ACHN (cell line): ENCODE measurements at places on chromosomes 3 and 15.

GRCh38 chr15:29470311-29470710, 200.7 kb upstream of the NSMCE3 start:
- DNase-seq = no peak

- no peak for DNase-seq
Measured at GRCh38 chr3:50665081-50665840, 9.5 kb upstream of the DOCK3 start.

- DNase-seq = peak; percentile 87
Measured at GRCh38 chr3:158167737-158168557, 58.1 kb downstream of the RSRC1 start.

- DNase-seq = no peak
Measured at GRCh38 chr3:194250098-194251002, 100.8 kb downstream of the CPN2 start.

GRCh38 chr15:31327669-31328427, 1.2 kb downstream of the KLF13 start:
- peak; percentile 57 for DNase-seq

DNA sequence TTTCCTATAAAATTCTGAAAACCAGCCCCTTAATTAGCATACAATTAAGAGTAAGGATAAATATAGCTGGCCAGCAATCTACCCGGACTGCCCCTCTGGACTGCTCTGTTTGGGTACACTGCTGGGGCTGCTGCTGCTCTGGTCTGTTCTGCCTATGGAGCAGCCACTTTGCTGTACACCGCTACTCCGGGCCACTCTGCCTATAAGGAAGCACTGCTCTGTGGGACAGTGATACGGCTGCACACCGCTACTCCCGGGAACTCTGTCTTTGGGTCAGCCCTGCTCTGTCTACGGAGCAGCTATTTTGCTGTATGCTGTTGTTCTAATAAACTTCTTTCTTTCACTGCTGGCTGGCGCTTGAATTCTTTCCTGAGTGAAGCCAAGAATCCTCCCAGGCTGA, 316.5 kb upstream of the PLSCR5 start:
- no peak for DNase-seq

- no peak for DNase-seq
Measured at GRCh38 chr3:178699364-178699763, 163.1 kb downstream of the KCNMB2 start.

- DNase-seq = peak; percentile 83
Measured at GRCh38 chr3:65888980-65889706, 149.6 kb downstream of the MAGI1 start.

- DNase-seq = peak; percentile 77
Measured at GRCh38 chr3:100710261-100710968, 1.1 kb downstream of the TFG start.

DNA sequence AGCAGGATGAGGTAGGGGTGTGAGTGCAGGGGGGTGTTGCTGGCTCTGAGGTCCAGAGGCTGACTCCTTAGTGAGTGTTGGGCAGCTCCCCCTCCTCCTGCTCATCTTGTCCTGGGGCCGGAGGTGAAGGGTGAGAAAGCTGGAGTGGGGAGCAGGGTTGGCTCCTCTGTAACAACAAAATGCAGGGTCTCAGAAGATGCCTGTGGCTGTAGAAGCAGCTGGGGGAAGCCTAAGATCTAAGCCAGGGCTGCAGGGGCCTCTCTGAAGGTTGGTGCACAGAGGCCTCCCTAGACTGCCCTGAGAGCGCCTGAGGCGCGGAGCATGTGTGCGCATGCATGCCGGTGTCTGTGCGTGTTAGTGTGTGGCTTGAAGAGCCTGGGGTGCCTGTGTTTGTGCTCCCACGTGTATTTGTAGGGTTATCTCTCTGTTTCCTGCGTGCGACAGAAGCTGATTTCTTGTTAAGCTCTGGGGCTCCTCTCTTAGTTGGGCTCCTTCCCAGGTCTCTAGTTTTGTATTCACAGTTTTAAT, 5.3 kb upstream of the HDAC11 start:
- no peak for DNase-seq

DNA sequence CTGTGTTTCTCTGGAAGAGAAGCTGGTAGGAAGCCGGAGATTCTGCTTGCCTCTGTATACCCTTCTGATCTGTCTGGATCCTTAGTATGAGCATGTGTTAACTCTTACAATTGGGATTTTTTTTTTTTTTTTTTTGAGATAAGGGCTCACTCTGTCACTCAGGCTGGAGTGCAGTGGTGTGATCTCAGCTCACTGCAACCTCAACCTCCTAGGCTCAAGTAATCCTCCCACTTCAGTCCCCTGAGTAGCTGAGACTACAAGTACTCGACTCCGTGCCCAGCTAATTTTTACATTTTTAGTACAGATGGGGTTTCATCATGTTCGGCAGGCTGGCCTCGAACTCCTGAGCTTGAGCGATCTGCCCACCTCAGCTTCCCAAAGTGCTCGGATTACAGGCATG, 44.5 kb downstream of the RPN1 start:
- DNase-seq = no peak

- DNase-seq = no peak
Measured at GRCh38 chr3:123447749-123448517, 957 bp downstream of the ADCY5 start.

- no peak for DNase-seq
Measured at GRCh38 chr15:40593165-40593564, 884 bp upstream of the KNL1 start.

GRCh38 chr3:127853681-127854080, 31.4 kb upstream of the MGLL start:
- DNase-seq = no peak

GRCh38 chr15:92104072-92104471, 250.6 kb downstream of the SLCO3A1 start:
- no peak for DNase-seq

DNA sequence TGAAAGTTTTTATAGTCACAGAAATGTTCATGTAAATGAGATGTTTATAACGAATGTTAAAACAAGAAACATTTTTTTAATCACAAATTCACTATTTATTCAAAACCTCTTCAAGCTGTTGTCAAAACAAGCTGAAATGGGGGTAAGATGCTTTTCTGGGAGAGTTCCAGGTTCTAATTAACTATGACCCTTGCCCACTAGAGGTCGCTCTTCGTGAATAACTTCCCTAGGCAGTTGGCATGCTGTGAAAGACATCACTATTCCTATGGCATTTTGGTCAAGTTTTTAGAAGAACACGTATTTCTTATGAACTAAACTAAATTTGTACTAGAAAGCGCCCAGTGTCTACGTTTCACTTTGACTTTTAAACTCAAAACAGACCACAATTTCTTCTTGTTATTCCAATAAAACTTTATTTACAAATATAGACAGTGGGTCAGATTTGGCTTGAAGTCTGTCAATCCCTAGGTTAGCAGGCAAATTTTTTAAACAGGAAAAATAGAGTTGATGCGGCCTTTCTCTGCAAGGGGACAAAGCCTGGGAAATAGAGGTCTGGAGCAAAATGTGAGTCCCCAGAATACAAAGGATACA, 62.8 kb upstream of the CMTM8 start:
- peak; percentile 63 for DNase-seq

- DNase-seq = peak; percentile 42
Measured at GRCh38 chr3:111936191-111936841, 42.5 kb upstream of the ABHD10 start.

GRCh38 chr15:85785887-85786780, 8.6 kb downstream of the KLHL25 start:
- DNase-seq = peak; percentile 24

DNA sequence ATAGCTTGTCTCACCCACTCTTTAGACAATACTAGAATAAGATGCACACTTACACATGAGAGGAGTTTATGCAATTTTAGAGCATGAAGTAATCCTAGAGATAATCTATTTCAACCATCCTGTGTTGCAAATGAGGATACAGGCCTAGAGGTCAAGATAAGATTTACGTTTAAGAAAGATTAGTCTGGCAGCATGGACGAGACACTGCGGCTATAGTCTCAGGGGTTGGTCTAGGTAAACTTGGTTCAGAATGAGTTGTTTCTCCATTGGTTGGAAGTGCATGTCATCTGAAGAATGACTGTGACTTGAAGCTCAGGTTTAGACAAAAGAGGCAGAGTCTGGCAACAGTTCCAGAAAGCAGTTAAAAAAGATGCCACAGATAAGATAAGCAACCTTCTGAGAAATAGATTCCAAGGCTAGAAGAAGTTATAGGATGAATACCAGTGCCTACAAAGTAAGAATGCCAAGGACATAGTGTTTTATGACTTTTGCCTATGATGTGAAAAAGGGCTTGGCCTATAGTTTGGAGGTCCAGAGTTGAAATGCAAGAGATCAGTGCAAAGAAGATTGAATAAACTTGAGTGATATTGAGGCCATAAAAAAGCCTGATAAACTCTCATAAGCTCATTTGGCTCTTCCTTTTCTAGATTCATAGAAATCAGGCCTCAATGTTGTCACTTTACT, 631.0 kb downstream of the SQOR start:
- no peak for DNase-seq

GRCh38 chr3:197027896-197028727, 1.5 kb downstream of the MELTF start:
- no peak for DNase-seq

DNA sequence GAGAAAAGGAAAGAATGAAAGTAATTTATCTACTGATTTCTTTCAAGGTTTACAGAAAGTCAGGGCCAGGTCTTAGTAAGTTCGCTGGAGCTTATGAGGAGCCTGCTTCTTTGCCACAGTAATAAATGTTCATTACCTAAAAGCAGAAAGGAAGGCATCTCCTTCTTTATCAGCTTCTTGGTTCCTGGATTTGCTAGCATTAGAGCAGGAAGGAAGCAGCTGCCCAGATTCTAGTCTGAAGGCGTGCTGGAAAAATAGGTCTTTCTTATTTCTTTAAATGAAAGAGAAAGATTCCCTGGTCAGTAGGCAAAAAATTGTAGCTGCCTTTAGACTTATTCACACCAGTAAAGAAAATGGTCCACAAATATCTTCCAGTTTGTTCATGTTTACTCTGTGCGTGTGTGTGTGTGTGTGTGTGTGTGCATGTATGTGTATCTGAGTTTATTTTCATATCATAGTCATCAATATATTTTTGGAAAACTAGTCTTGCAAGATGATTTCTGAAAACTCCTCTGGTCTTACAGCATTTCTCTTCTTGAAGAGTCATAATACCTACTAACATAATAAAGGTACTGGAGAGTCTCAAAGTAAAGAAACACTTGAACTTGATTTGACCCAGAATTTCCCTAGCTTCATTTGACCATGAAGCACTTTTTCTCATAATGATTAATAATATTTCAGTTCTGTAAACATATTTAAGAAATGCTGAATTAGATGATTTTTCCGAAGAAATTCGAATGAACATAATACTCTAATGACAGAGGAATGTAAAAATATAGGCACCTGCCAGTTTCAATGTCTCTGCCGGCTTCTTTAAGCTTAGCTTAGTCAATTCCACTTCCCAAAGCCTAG, 255.3 kb upstream of the ZPLD1 start:
- DNase-seq = peak; percentile 54

- no peak for DNase-seq
Measured at GRCh38 chr15:57824186-57824585, 117.7 kb downstream of the POLR2M start.

DNA sequence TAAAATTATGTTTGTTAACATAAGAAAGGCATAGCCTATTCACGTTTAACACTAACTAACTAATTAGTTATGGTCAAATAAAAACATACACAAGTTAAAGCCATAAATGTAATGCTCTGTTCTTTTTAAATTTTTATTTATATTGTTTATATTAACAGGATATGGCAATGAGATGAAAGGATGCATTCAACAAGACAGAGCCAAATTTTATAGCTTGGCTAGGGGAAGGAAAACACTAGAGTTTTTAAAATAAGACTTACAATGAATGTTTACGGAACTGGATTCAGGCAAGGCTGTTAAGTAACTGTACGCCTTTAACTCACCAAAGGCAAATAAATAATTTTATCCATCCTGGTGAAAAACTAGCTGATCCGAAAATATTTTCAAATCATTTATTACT, 86.4 kb downstream of the ZPLD1 start:
- no peak for DNase-seq

DNA sequence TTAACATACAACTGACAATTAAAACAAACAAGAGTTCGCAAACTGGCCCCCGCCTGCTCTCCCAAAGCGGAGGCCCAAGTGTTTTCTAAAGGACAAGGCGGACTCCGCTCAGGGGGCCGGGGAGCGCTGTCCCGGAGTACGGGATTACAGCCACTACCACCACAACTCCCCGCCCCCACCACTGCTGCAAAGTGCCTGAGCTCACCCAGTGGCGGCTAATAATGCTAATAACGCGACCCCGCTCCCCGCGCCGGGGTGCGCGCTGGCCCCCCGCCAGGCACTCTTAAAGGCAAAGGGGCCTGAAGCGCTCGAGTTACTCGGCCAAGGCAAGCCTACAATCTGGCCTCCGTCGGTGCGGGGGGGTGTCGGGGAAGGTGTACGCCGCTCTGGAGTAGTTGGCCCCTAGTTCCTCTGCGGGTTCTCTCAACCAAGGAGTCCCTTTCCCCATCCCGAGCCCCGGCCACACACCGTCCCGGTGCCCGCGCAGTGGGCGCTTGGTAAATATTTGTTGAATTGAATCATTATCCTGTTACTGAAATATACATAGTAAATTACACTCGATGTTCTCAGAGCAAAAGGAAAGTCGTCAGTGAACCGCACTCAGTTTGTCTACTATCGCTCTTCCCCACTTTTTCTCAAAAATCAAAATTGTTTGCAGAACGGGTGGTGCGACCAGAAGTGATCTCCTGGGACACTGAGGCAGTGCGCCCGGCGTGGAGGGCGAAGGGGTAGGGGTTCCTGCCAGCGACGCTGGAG, 827 bp downstream of the WNT5A start:
- DNase-seq = peak; percentile 17

GRCh38 chr3:177694316-177694715, 497.0 kb upstream of the TBL1XR1 start:
- no peak for DNase-seq

DNA sequence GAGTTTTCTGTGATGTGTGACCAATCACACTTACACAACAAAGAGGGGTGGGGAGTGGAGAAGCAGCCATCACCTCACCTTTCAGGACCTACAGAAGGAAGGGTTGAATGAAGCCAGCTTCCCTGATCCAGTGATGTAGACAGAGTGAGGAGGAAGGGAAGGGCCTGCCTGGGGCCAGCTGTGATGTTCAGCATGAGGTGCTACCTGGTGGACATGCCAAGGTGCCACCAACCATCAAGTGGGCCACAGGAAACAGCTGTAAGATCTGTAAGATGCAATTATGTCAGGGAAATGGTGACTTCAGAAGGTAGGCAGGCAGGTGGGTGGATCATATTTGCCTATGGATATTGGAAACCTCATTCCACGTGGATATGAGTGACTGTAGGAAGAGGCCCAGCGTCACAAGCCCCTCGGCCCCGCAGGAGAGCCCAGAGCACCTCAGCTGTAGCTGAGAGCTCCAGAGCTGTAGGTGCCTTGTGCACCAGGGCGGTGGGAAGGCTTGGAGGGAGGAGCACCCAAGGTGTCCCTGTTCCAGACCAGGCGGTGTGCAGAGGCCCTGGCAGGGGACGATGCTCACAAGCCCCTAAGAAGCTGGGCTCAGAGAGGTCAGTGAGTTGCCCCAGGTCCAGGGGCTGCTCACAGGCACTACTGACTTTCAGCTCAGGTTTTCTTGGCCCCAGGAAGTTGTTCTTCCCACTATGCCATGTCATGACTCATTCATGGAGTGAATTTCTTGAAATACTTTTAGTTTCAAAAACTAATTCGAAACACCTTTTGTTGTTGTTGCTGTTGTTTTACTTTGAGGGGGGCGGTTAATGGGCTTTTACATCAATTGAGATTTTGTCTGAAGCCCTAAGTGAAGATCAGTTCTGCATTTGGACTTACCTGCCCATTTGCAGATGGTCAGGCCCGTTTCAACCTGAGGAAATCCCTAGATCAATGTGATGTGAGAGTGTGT, 94.2 kb upstream of the ALDH1A3 start:
- DNase-seq = no peak
